ENCODE measurements at places on chromosomes 6 and 20. TPM values are rescaled to one million over a fixed set of nuclear protein-coding genes. Genes with fewer than 3 reads are reported as not detected.

GRCh38 chr20:47152068-47152467, 204.4 kb downstream of the ZMYND8 start:
- no peak for DNase-seq

- no peak for DNase-seq
These were observed 31.9 kb downstream of the FAM110A start for GRCh38 chr20:865440-865839.

- no peak for DNase-seq
These were observed 53.8 kb upstream of the SUPT3H start for GRCh38 chr6:45431317-45432065.

GRCh38 chr6:14431385-14432330, 314.1 kb downstream of the CD83 start:
- DNase-seq, result no peak

- DNase-seq, result no peak
These were observed 39.4 kb upstream of the HIVEP2 start for GRCh38 chr6:142984386-142984785.

DNA sequence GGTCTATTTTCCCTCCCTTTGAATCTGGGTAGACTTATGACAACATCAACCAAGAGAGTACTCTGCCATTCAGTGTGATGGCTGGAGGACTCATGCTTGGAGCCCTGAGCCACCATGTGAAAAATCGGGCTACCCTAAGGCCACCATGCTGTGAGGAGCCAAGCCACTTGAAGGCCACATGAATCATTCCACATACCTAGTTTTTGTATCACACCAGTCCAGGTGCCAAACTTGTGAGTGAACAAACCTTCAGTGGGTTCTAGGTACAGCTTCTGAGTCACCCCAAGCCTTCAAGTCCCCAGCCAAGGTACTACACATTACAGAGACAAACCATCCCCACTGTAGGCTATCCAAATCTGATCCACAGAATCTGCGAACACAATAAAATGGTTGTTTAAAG, 37.4 kb upstream of the E2F3 start:
- DNase-seq, result no peak

DNA sequence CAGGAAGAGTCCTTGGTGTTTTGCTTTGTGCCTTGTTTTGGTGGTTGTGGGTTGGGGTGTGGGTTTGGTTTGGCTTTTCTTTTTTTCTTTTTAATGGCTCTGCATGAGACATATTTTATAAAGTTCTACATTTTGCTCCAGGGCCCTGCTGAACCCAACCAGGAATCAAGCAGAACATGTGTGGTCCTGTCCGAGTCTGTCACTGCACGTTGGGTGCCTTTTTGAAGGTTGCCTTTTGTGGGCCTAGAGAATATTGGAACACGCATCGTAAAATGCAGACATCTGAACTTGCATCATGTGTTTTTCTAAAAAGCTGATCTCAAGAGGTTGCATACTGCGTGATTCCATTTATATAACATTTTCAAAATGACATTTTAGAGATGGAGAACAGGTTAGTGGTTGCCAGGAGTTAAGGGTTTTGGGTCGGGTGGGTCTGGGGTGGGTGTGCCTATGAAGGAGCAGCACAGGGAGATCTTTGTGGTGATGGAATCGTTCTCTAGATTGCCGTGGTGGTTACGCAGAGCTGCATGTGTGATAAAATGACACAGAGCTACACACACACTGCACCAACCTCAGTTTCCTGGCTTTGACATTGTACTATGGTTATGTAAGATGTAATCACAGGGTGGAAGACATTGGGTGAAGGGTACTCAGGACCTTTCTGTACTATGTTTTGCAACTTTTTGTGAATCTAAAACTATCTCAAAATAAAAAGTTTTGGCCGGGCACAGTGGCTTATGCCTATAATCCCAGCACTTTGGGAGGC, 80.2 kb downstream of the EYA2 start:
- DNase-seq, result peak; percentile 28

- no peak for DNase-seq
These were observed 122.2 kb upstream of the ARG1 start for GRCh38 chr6:131450861-131451260.

DNA sequence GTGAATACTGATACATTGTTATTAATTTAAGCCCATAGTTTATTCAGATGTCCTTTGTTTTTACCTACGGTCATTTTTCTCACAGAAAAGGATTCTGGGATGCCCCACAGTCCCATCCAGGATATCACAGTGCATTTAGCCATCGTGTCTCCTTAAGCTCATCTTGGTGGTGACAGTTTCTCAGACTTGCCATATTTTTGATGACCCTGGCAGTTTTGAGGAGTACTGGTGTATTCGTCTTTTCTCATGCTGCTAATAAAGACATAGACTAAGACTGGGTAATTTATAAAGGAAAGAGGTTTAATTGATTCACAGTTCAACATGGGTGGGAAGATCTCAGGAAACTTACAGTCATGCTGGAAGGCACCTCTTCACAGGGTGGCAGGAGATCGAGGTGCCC, 295.9 kb upstream of the CDH4 start:
- no peak for DNase-seq

DNA sequence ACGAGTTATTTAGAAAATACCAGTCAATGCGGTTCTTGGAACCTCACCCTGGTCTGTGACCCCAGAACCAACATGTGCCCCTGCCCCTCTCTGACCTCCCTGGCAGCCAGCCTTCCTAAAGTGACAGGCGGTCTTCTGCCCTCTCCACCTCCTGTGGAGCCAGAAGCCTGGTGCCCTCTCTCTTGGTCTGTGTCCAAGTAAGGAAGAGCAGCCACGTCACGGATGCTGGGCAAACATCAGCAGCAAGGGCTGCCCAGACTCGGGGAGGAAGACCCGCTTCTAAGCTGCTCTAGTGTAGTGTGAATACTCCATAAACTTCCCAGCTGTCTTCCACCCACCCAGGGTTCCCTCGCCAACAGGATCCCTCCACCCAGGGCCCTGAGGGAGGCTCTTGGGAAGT, 272.4 kb downstream of the BMP7 start:
- no peak for DNase-seq

DNA sequence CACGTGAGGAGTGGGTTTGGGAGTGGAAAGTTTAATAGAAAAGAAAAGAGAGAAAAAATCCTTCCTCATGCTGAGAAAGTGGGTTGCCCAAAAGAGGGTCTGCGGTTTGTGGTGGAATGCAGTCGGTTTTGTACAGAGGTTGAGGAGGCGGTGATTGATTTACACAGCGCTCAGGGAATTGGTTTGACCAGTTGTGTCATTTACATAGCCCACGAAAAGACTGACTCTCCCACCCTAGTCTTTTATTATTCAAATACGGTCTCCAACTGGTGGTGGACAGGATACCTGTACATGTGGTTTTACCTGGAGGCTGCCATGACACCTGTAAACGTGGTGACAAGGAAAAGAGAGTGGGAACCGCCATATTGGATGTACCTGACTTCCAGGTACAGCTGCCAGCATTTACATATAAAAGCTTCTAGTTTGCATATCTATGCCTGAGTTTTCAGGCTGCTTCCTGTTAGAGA, 42.1 kb downstream of the HLA-DPB1 start:
- no peak for DNase-seq

DNA sequence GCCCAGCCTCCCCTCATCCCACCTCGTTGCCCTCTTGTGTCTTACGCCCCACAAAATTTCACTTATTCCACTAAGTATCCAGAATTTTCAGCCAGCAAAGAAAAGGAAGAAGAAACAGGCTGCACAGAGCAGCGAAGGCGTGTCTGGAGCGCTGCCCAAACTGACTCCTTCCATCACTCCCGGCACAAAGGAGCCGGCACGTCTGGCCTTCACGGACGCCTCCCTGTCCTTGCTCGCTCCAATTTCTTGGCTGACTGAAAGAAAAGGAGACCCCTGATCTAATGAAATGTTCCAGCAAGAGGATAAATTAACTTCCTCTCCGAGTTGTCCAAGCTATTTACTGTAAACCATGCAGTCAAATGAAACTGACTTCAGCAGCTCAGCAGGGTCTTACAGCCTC, 152.3 kb upstream of the CDH4 start:
- no peak for DNase-seq

DNA sequence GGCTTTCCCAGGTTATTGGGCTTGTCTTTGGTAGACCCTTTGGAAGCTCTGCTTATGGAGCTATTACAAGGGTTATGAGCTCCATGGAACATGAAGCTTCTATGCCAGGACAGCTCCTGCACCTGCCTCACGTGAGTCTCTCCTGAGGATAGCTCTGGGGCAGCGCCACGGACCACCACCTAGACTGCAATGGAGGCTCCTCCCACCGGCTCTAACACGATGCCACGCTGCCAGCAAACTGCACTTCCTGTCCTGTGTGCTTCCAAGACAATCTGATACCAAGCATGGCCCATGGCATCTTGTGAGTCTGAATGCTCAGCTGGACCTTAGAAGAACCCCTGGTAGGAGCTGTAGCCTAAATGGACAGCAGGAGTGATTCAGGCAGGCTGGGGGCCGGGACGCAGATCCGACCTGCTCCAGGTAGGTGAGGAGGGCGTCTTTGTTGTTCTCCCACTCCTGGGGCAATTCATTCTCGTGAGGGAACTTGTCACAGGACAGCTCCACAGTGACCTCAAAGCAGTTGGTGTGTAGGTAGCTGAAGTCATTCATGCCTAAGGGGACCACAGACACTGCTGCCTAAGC, 5.5 kb downstream of the CPXM1 start:
- DNase-seq, result no peak

- DNase-seq, result no peak
These were observed 54.4 kb upstream of the GTSF1L start for GRCh38 chr20:43781215-43781614.

- DNase-seq, result peak; percentile 44
These were observed 2.5 kb downstream of the SMIM13 start for GRCh38 chr6:11096109-11096508.

GRCh38 chr6:113009682-113010081, 662.6 kb downstream of the RFPL4B start:
- DNase-seq, result no peak

The NKAIN2 gene
- polyA plus RNA-seq, result not detected

The PRPH2 gene
- 0.29 TPM for polyA plus RNA-seq

The LINC00237 gene
- polyA plus RNA-seq, result not detected

The PDYN gene
- not detected for polyA plus RNA-seq

The FAM83B gene
- not detected for polyA plus RNA-seq

The OR2J1 gene
- polyA plus RNA-seq, result not detected

The BPI gene
- not detected for polyA plus RNA-seq

The SERAC1 gene
- polyA plus RNA-seq, result 2.7 TPM

The AHCY gene
- polyA plus RNA-seq, result 23.4 TPM

The SEL1L2 gene
- not detected for polyA plus RNA-seq

The NRN1 gene
- polyA plus RNA-seq, result not detected

The PAK5 gene
- polyA plus RNA-seq, result not detected

The TRIM31 gene
- 0.13 TPM for polyA plus RNA-seq

The WDR27 gene
- 5.1 TPM for polyA plus RNA-seq

The INSM1 gene
- polyA plus RNA-seq, result not detected

The TPMT gene
- 14.8 TPM for polyA plus RNA-seq

Data from CD4-positive, CD25-positive, alpha-beta regulatory T cell (primary cell).